Ascending aorta (tissue), 2 donors: ENCODE measurements at places on chromosomes 5 and 9.

DNA sequence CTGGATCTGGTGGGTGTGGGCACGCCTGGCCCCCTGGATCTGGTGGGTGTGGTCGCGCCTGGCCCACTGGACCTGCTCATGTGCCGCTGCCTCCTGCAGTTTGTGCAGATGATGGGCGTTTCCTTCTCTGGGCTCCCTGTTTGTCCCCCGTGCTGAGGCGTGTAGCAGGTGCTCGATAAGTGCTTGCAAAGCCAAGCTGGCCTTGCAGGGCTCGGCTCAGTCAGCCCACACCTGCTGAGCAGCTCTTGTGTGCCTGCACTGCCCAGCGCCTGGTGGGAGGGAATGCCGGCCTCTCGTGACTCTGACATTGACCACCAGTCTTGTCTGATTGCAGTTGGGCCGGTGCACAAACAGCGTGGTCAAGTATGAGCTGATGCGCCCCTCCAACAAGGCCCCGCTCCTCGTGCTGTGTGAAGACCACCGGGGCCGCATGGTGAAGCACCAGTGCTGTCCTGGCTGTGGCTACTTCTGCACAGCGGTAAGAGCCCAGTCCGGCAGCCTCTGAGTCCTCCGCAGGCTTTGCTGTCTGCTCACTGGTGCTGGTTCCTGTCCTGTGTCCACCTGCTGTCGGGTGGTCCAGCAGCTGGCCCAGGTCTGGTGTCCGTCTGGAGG is 102.7 kb upstream of the CACNA1B start:
- DNase-seq = no peak

GRCh38 chr5:22351178-22351577 is 502.0 kb downstream of the CDH12 start:
- no peak for DNase-seq

- no peak for DNase-seq
Measured at GRCh38 chr5:66870708-66871107, 274.5 kb downstream of the MAST4 start.

DNA sequence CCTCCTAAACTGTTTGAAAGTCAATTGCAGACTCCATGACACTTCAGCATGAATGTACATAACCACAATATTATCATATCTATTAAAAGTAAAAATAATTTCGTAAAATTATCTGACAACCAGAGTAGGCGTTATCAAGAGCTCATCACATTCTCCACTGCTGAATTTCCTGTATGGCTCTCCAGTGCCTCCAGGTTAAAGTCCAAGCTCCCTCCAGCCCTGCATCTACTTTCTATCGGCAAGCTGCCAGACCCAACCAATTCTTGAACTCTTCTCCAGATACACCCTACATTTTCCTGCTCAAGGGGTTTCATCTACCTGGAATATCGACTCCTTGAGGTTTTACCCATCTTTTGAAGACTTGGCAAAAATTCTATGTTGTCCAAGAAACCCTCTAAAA is 74.5 kb upstream of the TBC1D2 start:
- DNase-seq = no peak

- no peak for DNase-seq
Measured at GRCh38 chr5:138468966-138469539, 3.8 kb downstream of the EGR1 start.

GRCh38 chr5:93675460-93676450 is 65.6 kb downstream of the POU5F2 start:
- DNase-seq = no peak

- no peak for DNase-seq
Measured at GRCh38 chr5:68368311-68369022, 152.9 kb downstream of the PIK3R1 start.

- no peak for DNase-seq
Measured at GRCh38 chr5:102077920-102078319, 218.2 kb downstream of the SLCO4C1 start.

- no peak for DNase-seq
Measured at GRCh38 chr9:89412541-89412940, 85.4 kb downstream of the SEMA4D start.

DNA sequence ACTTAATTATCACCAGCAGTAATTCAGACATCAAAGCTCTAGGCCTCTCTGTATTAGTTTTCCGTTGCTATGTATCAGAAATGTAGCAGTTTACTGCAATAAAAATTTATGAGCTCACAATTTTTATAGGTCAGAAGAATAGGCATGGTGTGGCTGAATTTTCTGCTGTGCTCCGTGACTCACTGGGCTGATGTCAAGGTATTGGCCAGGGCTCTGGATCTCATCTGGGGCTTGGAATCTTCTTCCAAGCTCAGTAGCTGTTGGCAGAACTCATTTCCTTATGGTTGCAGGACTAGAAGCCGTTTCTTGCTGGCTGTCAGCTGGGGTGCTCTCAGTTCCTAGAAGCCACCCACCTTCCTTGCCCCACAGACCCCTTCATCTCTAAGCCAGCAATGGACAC is 66.3 kb downstream of the PSAT1 start:
- DNase-seq = no peak

GRCh38 chr5:68714810-68715209 is 379.0 kb upstream of the SLC30A5 start:
- no peak for DNase-seq

DNA sequence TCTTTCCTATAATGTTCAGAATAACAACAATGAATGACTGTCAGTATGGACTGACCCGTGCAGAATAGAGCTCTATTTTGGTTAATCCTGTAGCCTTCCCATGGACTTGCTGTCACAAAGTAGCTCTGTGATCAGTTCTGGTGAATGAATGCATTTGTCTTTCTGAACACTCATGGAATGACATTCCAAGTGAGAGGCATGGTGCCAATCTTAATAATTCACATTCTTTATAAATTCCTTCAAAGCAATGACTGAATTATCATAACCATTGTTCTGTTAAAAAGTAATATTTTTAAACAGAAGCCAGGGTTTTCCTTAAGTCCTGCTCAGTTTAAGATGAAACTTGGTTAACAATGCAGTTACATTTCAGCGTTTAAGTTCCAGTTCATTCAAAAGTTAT is 360.5 kb downstream of the ICE1 start:
- DNase-seq = no peak

DNA sequence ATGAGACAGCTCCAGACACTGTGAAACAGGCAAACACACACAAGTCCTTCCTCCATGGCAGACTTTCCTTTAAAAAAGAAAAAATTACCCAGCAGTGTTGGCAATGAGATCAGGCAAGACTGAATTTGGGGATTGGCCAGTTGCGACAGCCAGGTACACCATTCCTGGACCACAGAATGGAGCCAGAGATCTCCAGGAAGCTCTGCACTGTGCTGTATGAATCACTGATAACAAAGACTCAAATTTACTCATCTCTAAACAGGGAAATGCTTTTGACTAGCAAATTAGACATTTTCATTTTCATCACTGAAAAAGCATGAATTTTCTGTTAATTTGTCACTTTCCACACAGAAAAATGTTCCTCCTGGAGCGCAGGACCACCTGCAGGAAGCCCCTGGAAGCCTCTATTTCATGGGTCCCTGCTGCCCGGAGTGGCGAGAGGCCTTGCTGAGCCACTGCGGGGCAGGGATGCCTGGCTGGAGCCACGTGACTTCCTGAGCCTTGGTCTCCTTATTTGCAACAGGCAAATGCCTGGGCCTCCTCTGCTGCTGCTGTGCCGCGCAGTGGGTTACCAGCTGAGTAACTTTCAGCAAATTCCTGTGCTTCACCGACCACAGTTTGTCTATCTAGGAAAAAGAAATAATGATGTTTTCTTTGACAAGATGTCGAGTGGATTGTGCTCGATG is 185.9 kb upstream of the ZNF618 start:
- DNase-seq = no peak

DNA sequence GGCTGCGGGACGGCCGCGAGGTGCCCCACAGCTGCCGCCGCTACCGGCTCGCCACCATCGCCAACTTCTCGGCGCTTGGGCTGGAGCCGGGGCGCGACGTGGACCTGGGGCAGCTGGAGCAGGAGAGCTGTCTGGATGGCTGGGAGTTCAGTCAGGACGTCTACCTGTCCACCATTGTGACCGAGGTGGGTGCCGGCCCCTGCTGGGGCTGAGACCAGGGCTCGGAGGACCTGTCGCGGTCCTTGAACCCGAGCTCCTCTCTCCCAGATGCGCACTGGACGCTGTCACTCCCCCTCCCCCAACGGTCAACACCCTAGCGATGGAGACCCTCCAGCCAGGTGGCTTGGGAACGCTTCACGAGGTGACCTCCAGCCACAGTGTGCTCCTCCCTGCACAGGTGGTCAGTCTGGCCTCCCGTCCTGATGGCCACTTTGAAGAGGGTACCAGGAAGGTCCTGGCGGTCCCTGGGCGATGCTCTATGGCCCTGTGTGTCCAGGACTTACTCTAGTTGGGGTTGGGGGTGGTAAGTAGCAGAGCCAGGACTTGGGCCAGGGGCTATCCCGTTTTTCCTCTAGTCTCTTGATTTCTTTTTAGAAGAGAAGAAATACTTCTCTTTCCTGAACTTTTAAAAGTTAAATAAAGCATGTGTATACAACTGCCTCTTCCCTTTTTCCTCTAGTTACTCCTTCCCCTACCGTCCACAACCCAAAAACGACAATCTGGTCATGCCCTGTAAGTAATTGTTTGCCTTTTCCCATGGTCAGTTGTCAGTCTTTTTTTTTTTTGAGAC is 866 bp downstream of the SLC22A5 start:
- no peak for DNase-seq

DNA sequence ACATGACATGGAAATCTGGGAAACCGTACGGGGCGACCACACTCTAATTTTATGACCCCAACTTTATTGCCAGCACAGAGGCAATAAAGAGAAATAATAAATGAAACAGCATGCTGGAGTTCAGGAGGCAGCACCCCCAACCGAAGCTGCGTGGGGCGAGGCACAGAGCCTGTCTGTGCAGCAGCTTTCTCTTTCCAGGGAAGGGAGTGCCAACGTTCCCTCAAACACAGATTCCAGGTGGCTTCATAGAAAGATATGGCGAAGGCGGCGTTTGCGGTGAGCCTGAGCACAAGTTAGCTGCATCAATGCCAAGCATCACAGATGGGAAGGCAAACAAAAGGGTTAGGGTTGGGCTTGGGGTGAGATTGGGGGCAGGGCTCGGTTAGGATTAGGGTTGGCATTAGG is 114.8 kb downstream of the HSD17B3 start:
- DNase-seq = no peak

DNA sequence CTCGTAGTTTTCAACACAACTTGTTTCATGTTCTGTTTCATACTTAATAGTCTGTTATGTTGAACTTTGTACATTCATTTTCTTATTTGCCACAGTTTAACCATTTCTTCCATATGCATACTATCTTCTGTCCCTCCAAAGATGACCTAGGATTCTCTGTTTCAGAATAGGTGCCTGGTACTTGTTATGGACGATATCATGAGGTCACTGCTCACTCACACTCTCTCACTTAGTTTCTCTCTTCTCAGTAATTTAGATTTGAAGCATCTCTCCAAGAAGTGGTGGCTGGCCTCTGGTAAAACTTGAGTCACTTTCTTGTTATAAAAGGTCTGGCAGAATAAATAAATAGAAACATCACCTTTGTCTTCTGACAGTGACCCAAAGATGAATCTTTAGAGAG is 28.4 kb downstream of the FBXO38 start:
- DNase-seq = no peak

GRCh38 chr9:129408535-129409215 is 212.2 kb downstream of the C9orf50 start:
- no peak for DNase-seq

- no peak for DNase-seq
Measured at GRCh38 chr5:122605236-122605635, 169.6 kb upstream of the SNX2 start.

- DNase-seq = peak; percentile 88
Measured at GRCh38 chr5:172412724-172413286, 41.5 kb downstream of the SH3PXD2B start.
